ENCODE measurements at places on chromosomes 11 and 22.

GRCh38 chr11:73003088-73003487 lies 139.0 kb downstream of the FCHSD2 start:
- DNase-seq: no peak

DNA sequence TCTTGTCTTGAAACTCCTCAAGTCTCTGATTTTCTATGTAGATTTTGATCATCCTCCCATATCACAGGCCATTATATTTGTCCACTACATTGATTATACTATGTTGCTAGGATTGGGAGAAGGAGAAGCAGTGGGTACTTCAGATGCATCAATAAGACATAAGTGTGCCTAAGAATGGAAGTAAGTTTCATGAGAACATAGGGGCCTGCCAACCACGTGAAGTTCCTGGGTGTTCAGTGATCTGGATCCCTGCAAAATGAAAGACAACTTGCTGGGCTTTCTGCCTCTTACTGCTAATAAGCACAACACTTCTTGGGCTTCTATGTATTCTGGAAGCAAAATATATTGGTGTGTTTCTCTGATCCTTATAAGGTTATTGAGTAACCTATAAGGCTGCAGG lies 17.8 kb downstream of the SERPINH1 start:
- DNase-seq: no peak

GRCh38 chr11:124970925-124971324 lies 16.9 kb downstream of the CCDC15 start:
- DNase-seq: no peak

- DNase-seq: no peak
Observed at GRCh38 chr11:66037327-66037726, 11.0 kb upstream of the CATSPER1 start.

Data from hypothalamus (tissue), 51 donors.